ENCODE measurements at places on chromosomes 3 and 15.

GRCh38 chr3:43217633-43218032, 68.7 kb upstream of the SNRK start:
- DNase-seq, result no peak

GRCh38 chr3:134777341-134777740, 17.7 kb upstream of the EPHB1 start:
- DNase-seq, result no peak

DNA sequence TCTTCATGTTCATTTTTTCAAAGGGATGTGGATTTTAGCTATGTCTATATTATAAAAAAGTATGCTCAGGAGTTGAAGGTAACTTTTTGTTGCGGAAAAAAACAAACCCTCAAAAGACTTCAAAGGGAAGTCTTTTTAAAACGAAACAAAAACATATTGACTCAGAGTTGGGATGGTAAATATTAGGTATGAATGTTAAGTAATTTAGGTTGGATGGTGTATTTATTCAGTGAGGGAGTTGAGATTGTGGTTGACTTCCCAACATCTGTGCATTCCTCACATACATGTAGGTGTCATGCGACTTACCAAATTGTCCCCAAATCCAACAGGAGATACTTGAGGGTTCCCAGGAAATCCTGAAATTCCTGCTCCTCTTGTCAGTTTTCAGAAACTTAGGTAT, 32.7 kb upstream of the PLSCR5 start:
- no peak for DNase-seq

DNA sequence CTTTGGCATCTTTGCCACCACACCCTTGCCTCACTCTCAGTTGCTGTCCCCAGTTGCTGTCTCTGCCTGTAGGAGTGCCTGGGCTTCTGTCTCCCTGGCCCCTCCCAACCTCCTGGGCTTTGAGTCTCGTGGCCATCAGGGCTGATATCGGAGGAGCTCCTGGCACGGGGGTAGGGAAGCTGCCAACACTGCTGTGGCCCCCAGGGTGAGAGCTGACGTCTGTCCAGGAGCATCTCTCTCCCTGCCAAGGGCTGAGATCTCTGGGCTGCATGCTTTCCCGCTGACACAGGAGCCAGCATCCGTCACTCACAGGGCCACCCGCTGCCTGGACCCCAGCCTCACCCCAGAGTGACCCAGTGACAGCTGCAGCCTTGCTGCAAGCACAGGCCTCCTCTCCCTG, 47.4 kb downstream of the EXOG start:
- DNase-seq, result no peak

- no peak for DNase-seq
Observed at GRCh38 chr3:10331320-10331719, 10.4 kb upstream of the SEC13 start.

DNA sequence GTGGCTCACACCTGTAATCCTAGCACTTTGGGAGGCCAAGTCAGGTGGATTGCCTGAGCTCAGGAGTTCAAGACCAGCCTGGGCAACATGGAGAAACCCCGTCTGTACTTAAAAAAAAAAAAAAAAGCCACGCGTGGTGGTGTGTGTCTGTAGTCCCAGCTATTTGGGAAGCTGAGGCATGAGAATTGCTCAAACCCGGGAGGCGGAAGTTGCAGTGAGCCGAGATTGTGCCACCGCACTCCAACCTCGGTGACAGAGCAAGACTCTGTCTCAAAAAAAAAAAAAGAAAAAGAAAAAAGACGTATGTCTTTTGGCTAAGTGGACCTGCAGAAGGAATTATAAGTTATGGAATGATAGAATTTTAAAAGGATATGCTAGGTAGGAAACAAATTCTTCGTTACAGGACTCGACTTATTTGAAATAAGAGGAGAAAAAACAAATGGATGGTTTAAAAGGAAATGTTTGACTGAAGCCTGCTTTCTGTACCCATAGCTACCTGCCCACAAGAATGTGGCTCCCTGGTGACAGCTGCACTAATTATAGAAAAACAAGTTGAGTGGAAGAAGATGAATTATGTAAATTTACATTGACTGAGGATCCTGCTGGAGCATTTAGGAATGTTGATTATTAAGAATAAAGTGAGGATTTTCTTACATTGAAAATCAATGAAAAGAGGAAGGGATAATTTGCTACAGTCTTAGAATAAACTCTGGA, 36.0 kb upstream of the SKIL start:
- DNase-seq, result peak; percentile 70

GRCh38 chr15:40925495-40925862, 3.7 kb upstream of the DLL4 start:
- DNase-seq, result peak; percentile 52

DNA sequence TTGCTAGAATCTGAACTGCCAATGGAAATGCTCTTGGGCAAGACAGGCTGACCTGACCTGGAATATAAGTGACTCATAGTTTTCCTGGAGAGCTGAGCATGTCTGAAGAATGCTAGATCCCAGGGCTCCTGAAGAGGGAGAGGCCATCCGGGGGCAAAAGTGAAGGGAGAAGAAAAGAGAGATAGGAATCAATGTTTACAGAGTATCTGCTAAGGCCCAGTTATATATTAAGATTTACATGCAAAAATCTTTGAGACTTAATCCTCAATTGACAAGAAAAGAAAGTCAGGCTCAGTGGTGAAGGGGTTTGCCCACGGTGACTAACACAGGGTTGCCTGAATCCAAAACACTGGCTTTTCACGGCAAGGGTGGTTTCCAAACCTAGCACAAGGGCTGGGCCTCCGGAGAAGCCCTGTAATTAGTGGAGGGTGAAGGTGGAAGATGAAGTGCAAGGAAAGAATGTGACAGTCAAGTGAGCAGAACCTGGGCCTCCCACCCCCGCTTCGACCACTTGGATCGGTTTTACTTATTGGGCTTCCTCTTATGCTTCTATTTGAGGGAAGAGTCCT, 91.7 kb upstream of the FGF12 start:
- DNase-seq, result no peak

DNA sequence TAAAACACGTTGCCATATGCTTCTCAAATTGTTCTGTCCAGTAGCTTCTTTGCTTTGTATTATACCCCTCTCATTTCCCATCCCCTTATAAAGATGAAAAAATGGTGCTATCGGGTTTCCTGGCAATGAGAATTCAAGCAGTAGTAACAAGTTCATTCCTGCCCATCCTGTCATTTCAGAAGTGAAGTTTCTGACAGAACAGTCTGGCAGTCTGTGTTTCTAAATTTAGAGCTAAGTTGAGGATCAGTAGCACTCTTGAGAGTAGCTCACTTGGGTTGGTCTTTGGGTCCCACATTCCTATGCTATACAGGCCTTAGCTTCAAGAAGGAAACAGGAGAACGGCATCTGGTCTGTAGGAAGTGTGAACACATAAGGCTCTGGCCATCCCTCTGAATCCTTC, 134.6 kb downstream of the GHSR start:
- peak; percentile 96 for DNase-seq

DNA sequence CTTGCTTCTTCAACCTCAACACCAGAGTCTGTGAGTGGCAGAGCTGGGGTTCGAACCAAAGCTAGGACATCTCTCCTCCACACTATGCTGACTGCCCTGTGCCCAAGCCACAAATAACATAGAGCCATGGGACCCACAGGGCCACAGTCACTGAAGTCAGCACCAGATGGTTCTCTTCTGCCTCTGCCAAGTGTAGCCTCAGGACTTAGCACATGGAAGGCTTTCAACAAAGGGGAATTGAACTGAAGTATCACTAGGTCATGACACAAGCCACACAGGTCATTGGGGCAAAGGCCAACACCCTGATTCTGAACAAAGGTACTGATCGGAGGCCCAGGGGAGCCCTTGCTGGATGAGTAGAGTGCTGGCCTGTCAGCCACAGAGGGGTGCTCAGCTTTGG, 83.6 kb downstream of the BDH1 start:
- no peak for DNase-seq

- peak; percentile 32 for DNase-seq
Observed at GRCh38 chr3:126474498-126475412, 936 bp downstream of the ZXDC start.

GRCh38 chr15:27861171-27861570, 237.9 kb downstream of the OCA2 start:
- DNase-seq, result no peak

- DNase-seq, result no peak
Observed at GRCh38 chr3:29521293-29521692, 240.4 kb downstream of the RBMS3 start.

DNA sequence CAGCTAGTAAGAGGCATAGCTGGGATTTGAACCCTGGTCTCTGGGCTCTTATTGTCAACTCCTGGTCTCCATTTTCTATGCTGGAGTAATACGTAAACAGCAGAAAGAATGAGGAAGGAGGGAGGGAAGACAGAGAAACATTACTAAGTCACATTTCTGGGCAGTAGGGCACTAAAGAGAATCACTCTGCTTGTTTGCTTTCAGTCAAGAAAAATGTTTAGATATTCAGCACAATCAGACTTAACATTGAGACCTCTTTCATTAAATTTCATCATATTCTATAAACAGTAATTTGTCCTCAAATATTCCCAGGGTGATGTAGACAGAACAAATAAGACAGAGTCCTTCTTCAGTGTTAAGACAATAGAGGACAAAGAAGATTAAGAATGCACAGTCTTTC, 67.7 kb upstream of the BNC1 start:
- no peak for DNase-seq

- no peak for DNase-seq
Observed at GRCh38 chr3:177603148-177603603, 405.9 kb upstream of the TBL1XR1 start.

DNA sequence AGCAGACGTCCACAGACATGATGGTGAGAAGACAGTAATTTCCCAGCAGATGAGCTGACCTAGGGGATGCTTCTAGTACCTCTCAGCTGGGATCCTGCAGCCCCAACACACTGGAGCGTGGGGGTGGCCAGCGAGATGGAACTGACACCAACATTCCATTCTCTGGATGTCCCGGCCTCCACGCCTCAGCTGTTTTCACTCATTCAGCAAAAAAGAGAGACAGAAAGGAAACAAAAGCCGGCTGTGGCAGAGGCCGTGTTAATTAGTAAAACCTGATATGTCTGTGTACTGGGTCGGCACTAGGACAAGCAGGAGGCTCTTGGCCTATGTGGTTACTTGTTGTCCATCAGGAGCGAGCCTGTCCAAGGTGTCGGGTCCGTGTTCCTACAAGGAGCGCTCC, 82.6 kb upstream of the MYZAP start:
- no peak for DNase-seq

DNA sequence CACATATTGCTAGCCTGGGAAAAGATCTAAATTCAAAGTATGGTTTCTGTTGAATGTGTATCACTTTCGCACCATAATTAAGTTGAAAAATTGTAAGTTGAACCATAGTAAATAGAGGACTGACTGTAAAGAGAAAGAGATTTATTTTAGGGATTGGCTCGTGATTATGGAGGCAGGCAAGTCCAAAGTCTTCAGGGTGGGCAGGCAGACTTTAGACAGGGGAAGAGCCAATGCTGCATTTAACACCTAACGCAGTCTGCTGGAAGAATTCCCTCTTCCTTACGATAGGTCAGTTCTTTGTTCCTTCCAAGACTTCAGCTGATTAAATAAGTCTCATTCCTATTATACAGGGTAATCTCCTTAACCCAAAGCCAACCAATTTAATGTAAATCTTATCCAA, 15.8 kb downstream of the C3orf85 start:
- no peak for DNase-seq

DNA sequence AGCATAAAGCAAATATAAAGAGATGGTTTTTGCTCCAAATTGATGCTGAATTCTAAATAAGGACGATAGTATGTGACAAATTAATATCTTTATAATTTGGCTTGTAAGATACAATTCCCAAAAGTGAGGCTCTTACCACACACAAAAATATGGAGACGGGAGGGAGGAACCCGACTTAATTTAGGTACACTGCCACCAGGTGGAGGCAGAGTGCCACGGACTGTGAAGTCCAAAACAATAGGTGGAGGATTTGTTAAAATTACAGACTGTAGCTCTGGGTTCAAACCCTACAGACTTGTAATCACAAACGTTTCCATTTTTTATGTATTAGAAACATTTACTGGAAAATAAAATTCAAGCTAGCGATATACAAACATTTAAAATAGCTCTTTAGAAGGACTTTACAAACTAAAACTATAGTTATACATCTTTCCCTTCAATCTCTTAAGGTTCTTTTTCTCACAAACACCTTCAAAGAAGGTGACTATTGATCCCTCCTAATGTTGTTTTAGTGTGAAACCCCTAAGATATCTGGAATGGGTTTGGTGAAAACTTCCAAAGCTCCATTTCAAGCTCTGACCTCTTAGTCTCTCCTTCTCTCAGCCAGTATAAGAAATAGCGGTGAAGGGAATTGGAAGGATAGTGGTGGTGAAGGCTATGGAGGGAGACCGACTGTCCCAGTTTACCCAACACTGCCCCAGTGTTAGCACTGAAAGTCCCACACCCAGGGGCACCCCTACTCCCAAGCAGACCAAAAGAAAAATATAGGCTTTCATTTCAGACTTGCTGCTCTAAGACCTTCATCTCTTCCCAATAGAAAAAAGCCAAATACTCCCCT, 89.7 kb downstream of the AQP9 start:
- peak; percentile 70 for DNase-seq

DNA sequence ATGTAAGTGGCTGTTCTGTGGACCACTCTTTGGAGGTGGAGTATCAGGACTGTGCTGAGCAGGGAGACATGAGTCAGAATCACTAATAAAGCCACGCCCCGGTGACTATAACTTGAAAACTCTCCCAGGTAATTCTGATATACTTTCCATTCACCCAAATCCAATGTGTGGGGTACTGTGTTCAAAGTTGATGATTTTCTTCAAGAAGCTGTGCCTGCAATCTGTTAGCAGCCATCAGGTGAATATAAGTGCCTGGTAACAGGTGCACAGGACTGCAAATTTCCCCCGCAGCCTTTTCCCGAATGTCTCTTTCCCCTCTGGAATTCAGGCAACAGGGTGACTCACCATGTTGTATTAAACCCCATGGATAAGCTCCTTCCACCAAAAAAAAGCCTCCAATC, 17.0 kb downstream of the MAGI1 start:
- DNase-seq, result peak; percentile 4

- peak; percentile 94 for DNase-seq
Observed at GRCh38 chr15:51647128-51647562, 24.6 kb upstream of the DMXL2 start.

GRCh38 chr3:157127831-157128767, 31.8 kb downstream of the CCNL1 start:
- peak; percentile 16 for DNase-seq
